ENCODE measurements at places on chromosomes 1 and 21. TPM values are rescaled to one million over a fixed set of nuclear protein-coding genes. Genes with fewer than 3 reads are reported as not detected.

Gene RTCA
- total RNA-seq = 20.6 TPM

Gene OR2M3
- not detected for total RNA-seq

DNA sequence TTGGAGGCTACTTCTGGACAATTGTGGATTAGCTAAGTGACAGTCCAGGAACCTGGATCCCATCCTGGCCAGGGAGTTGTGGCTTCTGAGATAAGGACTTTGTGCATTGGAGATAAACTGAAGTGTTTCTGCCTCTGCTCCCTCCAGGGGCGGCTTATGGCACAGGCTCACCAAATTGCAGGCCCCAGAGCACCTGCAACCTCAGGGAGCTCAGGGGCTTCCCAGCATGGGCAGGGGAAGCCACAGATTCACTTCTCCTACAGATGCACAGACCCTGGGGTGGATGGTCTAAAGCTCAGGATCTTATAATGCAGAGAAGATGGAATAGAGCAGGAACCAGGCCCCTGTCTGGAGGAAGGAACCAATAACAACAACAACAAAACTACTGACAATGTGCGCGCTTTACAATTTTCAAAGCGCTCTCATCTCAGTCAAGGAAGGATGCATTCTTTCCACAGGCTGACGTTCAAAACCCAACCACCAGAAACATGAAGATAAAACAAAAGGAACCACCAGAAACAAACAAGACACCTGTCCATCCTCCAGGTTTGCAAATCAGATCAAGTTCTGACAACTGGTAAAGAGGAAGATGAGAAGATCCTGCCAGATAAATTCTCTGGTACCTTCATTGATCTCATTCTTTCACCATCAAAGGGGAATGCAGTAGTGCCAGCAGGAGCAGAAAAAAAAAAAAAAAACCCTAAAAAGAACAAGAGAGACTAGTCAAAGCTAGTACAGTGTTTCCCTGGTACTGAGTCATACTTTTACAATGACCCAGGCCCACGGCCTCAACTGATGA, 121.0 kb upstream of the IRF2BP2 start:
- H3K4me3 ChIP-seq = no peak overlapping the region
- peaks cover 16% of the 10 kb centered on the region for H3K4me1 ChIP-seq
- no peaks in the 10 kb centered on the region for H3K27me3 ChIP-seq
- H3K36me3 ChIP-seq = no peaks in the 10 kb centered on the region

- H3K4me3 ChIP-seq = no peak overlapping the region
- no peaks in the 10 kb centered on the region for H3K36me3 ChIP-seq
- H3K4me1 ChIP-seq = no peaks in the 10 kb centered on the region
- no peak overlapping the region for H3K27ac ChIP-seq
- no peaks in the 10 kb centered on the region for H3K27me3 ChIP-seq
Measured at GRCh38 chr1:70504821-70505193, 93.7 kb downstream of the CTH start.

DNA sequence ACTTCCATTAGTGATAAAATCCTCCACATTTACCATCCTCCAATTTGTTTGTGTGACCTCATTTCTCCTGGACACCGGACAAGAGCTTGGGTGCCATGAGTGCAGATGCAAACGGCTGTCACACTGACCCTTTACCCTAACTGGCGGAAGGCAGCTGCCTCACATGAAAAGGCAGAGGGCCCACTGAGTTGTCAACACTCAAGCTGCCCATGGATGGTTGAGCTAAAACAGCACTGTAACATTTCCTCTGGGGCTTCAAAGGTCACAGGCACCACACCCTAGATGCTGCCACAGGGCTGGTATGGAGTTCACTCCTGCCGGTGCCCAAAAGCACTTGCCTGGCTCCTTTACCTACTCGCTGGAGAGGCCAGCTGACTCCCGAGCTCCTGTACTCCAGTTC, 653.4 kb downstream of the KCNT2 start:
- no peaks in the 10 kb centered on the region for H3K27me3 ChIP-seq
- DNase-seq = no peak
- no peaks in the 10 kb centered on the region for H3K36me3 ChIP-seq

- peak; percentile 69 for DNase-seq
- H3K36me3 ChIP-seq = peaks cover 47% of the 10 kb centered on the region
- H3K4me3 ChIP-seq = no peak overlapping the region
- no peak overlapping the region for H3K27ac ChIP-seq
Measured at GRCh38 chr1:36285443-36286101, 20.6 kb upstream of the SH3D21 start.

DNA sequence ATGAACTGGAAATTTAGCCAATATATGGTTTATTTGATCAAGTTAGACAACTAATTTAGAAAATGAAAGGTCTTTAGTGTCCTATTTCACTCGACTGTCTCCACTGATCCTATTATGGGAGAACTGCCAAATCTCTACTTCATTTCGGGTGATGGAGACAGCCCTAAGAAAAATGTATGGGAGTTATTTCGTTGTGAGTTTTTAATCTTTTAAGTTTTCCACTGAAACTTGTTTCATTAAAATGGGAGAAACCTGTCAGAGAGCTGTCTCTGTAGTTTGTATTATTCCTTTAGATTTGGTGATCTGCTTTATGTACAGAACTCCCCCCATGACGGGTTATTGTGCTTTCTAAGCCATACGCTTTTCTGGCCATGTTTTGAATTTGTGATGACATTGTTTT, 899.7 kb downstream of the ADGRL2 start:
- no peak overlapping the region for H3K4me3 ChIP-seq
- no peaks in the 10 kb centered on the region for H3K4me1 ChIP-seq
- no peak overlapping the region for H3K27ac ChIP-seq
- no peaks in the 10 kb centered on the region for H3K36me3 ChIP-seq
- DNase-seq = no peak

DNA sequence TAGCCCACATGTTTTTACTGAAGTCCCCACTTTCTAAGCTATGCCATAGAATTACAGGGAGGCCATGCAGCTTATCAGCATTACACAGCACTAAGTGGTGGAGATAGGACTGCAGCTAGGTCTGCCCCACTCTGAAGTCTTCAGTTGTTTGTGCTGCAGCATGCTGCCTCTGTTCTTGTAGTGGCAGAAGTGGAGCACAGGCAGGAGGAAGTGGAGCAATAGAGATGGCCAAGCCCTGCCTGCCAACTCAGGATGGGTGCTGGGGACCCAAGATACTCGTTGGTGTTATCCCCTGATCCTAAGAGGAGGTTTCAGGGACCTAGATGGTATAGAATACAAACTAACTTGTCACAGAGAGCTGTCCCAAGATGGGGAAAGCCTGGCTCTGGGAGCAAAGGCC, 12.9 kb downstream of the MRPL37 start:
- no peak overlapping the region for H3K4me3 ChIP-seq
- no peaks in the 10 kb centered on the region for H3K27me3 ChIP-seq
- no peak overlapping the region for H3K27ac ChIP-seq
- H3K36me3 ChIP-seq = peaks cover 88% of the 10 kb centered on the region
- no peak for DNase-seq

Gene HLX
- 3.1 TPM for total RNA-seq

Gene SPRR2B
- not detected for total RNA-seq

Gene DDOST
- 182 TPM for total RNA-seq

GRCh38 chr1:169363046-169363730, 4.4 kb downstream of the NME7 start:
- no peak overlapping the region for H3K4me3 ChIP-seq
- H3K27me3 ChIP-seq = no peaks in the 10 kb centered on the region
- DNase-seq = no peak
- peaks cover 8% of the 10 kb centered on the region for H3K4me1 ChIP-seq
- H3K36me3 ChIP-seq = no peaks in the 10 kb centered on the region
- H3K27ac ChIP-seq = no peak overlapping the region

- H3K36me3 ChIP-seq = no peaks in the 10 kb centered on the region
- H3K27me3 ChIP-seq = no peaks in the 10 kb centered on the region
- DNase-seq = no peak
- H3K4me1 ChIP-seq = no peaks in the 10 kb centered on the region
- no peak overlapping the region for H3K4me3 ChIP-seq
Measured at GRCh38 chr1:65229754-65230339, 79.5 kb upstream of the DNAJC6 start.

DNA sequence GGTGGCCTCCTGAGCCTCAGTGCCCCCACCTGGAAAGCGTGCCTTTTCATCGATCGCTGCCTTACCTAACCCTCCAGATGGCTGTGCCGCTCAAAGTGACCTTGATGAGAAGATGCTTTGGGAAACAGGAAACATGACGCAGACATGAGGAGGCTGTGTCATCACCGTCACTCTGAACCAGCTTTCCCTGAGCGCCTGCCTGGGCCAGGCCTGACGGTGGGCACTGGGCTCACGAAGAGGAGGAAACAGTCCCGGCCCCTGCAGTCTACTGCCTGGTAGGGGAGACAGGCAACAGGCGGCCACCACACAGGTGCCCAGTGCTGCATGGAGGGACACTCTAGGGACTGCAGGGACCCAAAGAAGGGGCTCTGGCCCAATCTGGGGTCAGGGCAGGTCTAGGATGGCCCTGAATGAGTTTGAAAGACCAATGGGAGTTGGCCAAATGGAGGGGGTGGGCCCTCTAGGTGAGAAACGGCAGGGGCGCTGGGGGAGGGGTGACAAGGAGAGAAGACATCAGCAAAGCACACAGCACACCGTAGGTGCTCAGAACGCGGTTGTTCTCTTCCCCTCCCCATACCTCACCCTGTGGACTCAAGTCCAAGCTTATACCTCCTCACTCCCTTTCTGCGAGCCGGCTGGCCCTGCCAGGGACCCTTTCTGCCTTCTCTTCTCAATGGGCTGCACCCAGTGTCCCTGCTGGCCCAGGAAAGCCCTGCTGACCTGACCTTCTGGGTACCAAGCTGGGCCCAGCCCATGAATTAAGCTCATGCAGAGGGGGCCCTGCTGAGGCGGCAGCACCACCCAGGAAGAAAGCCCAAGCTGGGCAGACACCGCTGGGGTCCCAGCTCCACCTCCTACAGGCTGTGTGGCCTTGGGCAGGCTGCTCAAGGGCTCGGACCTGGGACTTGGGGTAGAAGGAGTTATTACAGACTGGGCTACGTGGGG, 44.9 kb downstream of the GLIS1 start:
- no peaks in the 10 kb centered on the region for H3K36me3 ChIP-seq
- H3K4me3 ChIP-seq = no peak overlapping the region
- H3K27me3 ChIP-seq = no peaks in the 10 kb centered on the region
- H3K4me1 ChIP-seq = no peaks in the 10 kb centered on the region
- H3K27ac ChIP-seq = no peak overlapping the region

Gene ZBTB18
- 18.8 TPM for total RNA-seq

Gene MTARC2
- total RNA-seq = 79.8 TPM

Gene RAP1A
- 82.9 TPM for total RNA-seq

DNA sequence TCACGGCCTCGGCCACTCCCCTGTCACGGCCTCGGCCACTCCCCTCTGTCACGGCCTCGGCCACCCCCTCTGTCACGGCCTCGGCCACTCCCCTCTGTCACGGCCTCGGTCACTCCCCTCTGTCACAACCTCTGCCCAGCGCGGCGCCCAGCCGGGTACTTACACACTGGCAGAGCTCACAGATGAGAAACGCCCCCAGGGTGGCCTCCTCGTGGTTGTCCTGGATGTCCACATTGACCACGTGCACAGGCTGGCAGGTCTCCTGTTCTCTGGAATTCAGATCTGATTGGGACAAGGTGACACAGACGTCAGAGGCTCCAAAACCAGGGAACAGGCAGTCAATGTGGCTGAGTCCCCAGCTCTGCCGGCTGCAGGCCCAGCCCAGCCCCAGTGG, 3.3 kb upstream of the TMEM240 start:
- H3K36me3 ChIP-seq = peaks cover 4% of the 10 kb centered on the region
- no peak overlapping the region for H3K4me3 ChIP-seq
- no peak overlapping the region for H3K27ac ChIP-seq
- DNase-seq = peak; percentile 81
- H3K4me1 ChIP-seq = peaks cover 37% of the 10 kb centered on the region

GRCh38 chr1:151898519-151898991, 10.8 kb downstream of the THEM4 start:
- H3K27ac ChIP-seq = no peak overlapping the region
- peaks cover 18% of the 10 kb centered on the region for H3K4me1 ChIP-seq
- no peaks in the 10 kb centered on the region for H3K27me3 ChIP-seq
- peak; percentile 62 for DNase-seq

Gene IGFN1
- 16.2 TPM for total RNA-seq

GRCh38 chr1:5751163-5751540, 241.1 kb downstream of the NPHP4 start:
- no peaks in the 10 kb centered on the region for H3K4me1 ChIP-seq
- no peaks in the 10 kb centered on the region for H3K36me3 ChIP-seq

DNA sequence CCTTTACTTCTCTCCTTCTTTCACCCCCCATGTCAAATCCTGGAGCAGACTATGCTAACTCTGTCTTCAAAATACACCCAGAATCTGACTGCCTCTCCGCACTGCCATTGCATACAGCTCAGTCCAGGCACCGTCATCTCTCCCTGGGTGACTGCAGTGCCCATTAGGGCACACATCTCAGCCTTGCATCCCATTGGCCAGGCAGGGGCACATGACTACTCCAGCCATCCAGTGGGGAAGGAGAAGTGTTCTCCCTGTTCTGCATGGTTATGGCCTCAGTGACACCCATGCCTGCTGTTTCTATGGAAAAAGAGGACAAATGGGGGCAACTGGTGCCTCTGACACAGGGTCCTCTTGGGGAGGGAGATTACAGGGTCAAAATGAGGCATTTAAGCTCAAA, 270.5 kb downstream of the MATN1 start:
- H3K4me3 ChIP-seq = no peak overlapping the region
- H3K4me1 ChIP-seq = no peaks in the 10 kb centered on the region
- no peaks in the 10 kb centered on the region for H3K27me3 ChIP-seq
- no peak for DNase-seq
- no peak overlapping the region for H3K27ac ChIP-seq

Gene LINGO4
- total RNA-seq = 0.22 TPM

Gene MX2
- total RNA-seq = 3.0 TPM

Gene LDLRAP1
- 36.5 TPM for total RNA-seq

GRCh38 chr1:15737324-15738319, 1.6 kb downstream of the SLC25A34 start:
- peak overlapping the region; percentile 87 for H3K27ac ChIP-seq
- H3K27me3 ChIP-seq = no peaks in the 10 kb centered on the region
- peaks cover 57% of the 10 kb centered on the region for H3K4me1 ChIP-seq
- DNase-seq = no peak
- H3K4me3 ChIP-seq = no peak overlapping the region

DNA sequence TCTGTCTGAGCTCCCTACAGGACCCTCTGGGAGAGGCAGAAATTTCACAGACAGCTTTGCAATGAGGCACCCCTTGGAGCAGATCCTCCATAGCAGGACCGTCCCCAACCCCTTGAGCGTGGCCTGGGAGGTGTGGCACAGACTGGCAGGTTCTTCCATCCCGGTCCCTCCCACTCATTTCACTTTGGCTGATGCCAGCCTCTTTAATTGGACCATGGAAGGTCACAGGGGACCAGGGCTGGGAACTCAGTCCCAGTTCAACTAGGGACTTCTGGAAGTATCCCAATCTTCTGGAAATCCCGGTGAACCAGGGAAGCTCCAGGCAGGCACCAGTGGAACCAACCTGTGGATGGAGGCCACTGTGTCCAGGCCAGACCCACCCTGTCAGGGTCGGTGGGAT, 83.7 kb downstream of the SPSB1 start:
- H3K27ac ChIP-seq = peak overlapping the region; percentile 58
- H3K4me3 ChIP-seq = no peak overlapping the region

GRCh38 chr1:38123356-38124135, 77.0 kb upstream of the POU3F1 start:
- H3K4me3 ChIP-seq = no peak overlapping the region
- no peaks in the 10 kb centered on the region for H3K27me3 ChIP-seq
- no peak for DNase-seq
- no peak overlapping the region for H3K27ac ChIP-seq
